Left lobe of liver (tissue), 2 donors: ENCODE measurements at places on chromosomes 2 and 18. TPM values are rescaled to one million over a fixed set of nuclear protein-coding genes. Genes with fewer than 3 reads are reported as not detected.

- peak; percentile 78 for DNase-seq
These were observed 32.4 kb upstream of the RBBP8 start for GRCh38 chr18:22900558-22901238.

GRCh38 chr18:28714498-28714897 lies 537.6 kb upstream of the CDH2 start:
- no peak for DNase-seq

- no peak for DNase-seq
These were observed 14.8 kb downstream of the PLEKHM3 start for GRCh38 chr2:208010506-208010905.

Gene CRIM1
- 7.1 TPM for total RNA-seq

Gene SKA1
- 0.15 TPM for total RNA-seq

Gene PTH2R
- 0.18 TPM for total RNA-seq

GRCh38 chr18:941331-941730 lies 36.7 kb downstream of the ADCYAP1 start:
- DNase-seq: no peak

GRCh38 chr2:23393722-23394121 lies 8.7 kb downstream of the KLHL29 start:
- DNase-seq: no peak

GRCh38 chr2:46435796-46436360 lies 43.5 kb upstream of the TMEM247 start:
- no peak for DNase-seq
